ENCODE measurements at places on chromosomes 12 and 14. TPM values are rescaled to one million over a fixed set of nuclear protein-coding genes. Genes with fewer than 3 reads are reported as not detected.

The TMPRSS12 gene
- total RNA-seq = not detected

The COCH gene
- 9.0 TPM for total RNA-seq

The DEGS2 gene
- not detected for total RNA-seq

The FRMD6 gene
- 524 TPM for total RNA-seq

The GALNT16 gene
- under 0.01 TPM for total RNA-seq

The RILPL1 gene
- 10.6 TPM for total RNA-seq

The KRT82 gene
- not detected for total RNA-seq

The FAM181A gene
- total RNA-seq = not detected

The RNF212B gene
- not detected for total RNA-seq

The CFAP73 gene
- not detected for total RNA-seq

The ADCY4 gene
- total RNA-seq = 18.1 TPM

The KIF26A gene
- under 0.01 TPM for total RNA-seq

The SELPLG gene
- 1.3 TPM for total RNA-seq

The ABCC9 gene
- total RNA-seq = 7.4 TPM

The MUCL1 gene
- not detected for total RNA-seq

The KLHL33 gene
- 0.43 TPM for total RNA-seq

The PARP11 gene
- total RNA-seq = 6.5 TPM

The SDR9C7 gene
- not detected for total RNA-seq

The GUCY2C gene
- total RNA-seq = not detected

The SLC17A8 gene
- total RNA-seq = not detected

The TMTC1 gene
- total RNA-seq = 33.2 TPM

The SVOP gene
- total RNA-seq = not detected

The ETFBKMT gene
- 2.3 TPM for total RNA-seq

The SERPINA6 gene
- total RNA-seq = not detected

The KRT85 gene
- not detected for total RNA-seq

The TCP11L2 gene
- 30.0 TPM for total RNA-seq

Measured in fibroblast of villous mesenchyme (primary cell).